ENCODE measurements at places on chromosomes 12 and 14. TPM values are rescaled to one million over a fixed set of nuclear protein-coding genes. Genes with fewer than 3 reads are reported as not detected.

The CIROP gene
- total RNA-seq: not detected

DNA sequence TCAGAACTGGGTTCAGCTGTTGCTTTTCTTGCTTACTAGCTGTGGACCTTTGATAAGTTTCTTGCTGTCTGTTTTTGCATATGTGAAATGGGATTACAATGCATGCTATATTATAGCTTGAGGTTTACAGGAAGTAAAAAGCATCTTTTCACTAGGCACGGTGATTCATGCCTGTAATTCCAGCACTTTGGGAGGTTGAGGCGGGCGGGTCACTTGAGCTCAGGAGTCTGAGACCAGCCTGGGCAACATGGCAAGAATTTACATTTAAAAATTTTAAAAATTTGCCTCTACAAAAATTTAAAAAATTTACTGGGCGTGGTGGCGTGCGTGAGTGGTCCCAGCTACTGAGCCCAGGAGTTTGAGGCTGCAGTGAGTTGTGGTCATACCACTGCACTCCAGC, 42.0 kb downstream of the CALM1 start:
- DNase-seq: no peak

DNA sequence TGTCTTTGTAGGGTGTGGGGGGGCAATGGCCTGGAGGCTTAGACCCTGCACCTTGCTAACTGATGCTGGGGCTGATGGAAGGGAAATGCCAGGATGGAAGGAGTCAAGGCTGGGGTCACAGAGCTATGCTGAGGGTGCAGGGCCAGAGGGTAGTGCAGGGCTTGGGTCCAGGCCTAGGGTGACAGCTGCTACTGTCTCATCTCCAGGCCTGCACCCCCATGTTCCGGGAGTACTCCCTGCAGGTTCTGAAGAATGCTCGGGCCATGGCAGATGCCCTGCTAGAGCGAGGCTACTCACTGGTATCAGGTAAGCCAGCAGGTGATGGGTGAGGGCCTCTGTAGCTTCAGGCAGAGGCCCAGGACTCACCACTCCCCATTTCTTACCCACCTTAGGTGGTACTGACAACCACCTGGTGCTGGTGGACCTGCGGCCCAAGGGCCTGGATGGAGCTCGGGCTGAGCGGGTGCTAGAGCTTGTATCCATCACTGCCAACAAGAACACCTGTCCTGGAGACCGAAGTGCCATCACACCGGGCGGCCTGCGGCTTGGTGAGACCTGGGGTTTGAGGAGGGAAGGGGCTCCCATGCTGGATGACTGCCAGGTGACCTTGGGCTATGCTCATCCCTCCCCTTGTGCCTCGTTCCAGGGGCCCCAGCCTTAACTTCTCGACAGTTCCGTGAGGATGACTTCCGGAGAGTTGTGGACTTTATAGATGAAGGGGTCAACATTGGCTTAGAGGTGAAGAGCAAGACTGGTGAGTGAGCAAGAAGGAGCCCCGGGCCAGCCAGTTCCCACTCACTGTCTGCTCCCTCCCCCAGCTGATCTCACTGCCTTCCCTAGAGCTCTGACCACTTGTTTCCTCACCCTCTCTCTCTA, 4.1 kb downstream of the SHMT2 start:
- DNase-seq: no peak

DNA sequence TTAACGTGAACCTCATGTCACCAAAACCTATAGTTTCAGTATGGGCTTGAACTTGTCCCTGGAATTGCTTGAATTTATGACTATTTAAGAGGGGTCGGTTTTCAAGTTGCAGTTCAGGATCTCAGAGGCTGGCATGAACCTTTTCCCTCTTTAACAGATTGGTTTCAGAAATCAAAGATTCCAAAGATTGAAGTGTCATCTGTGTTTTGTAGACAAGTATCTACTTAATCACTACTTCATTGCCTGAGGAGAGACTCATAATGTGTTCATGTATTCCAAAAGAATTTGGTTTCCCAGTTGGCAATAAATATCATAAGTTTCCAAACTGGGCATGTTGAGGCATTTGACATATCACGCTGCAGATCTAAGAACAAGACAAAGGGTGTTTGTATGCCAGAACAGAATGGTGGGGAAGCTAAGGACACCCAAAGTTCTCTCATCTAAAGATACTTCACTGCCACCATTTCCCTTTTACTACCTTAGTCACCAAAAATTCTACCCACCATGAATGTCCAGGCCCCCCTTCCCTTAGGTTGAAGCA, 199.5 kb downstream of the NUAK1 start:
- DNase-seq: no peak

- no peak for DNase-seq
Measured at GRCh38 chr14:68630081-68630571, 162.7 kb downstream of the ZFP36L1 start.

DNA sequence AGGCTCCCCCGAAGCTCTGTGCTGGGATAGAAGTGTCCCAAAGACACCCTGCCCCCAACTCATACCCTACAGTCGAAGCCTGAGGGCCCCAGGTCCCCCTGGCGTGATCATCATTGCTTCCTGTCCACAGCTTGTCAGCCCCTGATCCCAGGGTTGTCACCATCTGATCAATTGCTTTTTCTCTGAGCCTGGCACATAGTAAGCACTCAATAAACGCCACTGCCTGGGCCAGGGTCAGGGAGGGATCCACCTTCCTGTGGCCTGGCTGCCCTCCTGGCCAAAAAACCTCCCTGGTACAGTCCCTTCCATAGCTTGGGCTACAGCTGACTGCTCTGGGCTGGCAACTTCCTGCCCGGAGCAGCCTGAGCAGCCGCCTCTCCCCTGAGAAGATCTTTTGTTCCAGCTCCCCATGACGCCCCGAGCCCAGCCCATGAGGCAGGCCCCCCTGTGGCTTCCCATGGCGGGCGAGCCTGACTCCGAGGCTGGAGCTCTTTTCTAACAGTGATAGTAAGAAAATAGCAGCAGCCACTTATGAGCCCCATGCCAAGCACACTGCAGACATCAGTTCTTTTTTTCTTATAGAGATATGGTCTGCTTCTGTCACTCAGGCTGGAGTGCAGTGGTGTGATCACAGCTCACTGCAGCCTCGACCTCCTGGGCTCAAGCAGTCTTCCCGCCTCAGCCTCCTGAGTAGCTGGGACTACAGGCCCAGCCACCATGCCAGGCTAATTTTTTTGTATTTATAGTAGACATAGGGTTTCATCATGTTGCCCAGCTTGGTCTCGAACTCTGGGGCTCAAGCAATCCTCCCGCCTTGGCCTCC, 6.5 kb downstream of the SH2B3 start:
- DNase-seq: no peak

The SLCO1A2 gene
- not detected for total RNA-seq

- no peak for DNase-seq
Measured at GRCh38 chr14:64721899-64722298, 17.7 kb downstream of the PLEKHG3 start.

DNA sequence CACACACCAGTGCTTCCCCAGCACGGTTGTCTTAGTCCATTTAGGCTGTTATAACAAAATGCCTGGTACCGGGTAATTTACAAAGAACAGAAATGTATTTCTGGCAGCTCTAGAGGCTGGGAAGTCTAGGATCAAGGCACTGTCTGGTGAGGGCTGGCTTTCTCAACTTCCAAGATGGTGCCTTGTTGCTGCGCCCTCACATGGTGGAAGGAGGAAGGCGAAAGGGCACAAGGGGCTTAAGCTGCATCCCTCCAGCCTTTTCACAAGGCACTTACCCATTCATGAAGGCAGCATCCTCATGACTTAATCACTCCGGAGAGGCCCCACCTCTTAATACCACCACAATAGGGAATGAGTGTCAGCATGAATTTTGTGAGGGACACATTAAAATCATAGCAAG, 155.5 kb downstream of the SLC15A5 start:
- no peak for DNase-seq
